Gastrocnemius medialis (tissue), 4 donors: ENCODE measurements at places on chromosomes 16 and 17. TPM values are rescaled to one million over a fixed set of nuclear protein-coding genes. Genes with fewer than 3 reads are reported as not detected.

The PRSS33 gene
- not detected for total RNA-seq

The KRTAP4-6 gene
- not detected for total RNA-seq

The ZNF469 gene
- 0.03 TPM for total RNA-seq

The IGF2BP1 gene
- total RNA-seq = not detected

The C17orf75 gene
- 8.9 TPM for total RNA-seq

The PSMB3 gene
- 304 TPM for total RNA-seq

The STX1B gene
- total RNA-seq = 0.36 TPM
